ENCODE measurements at places on chromosomes 7 and 10.

GRCh38 chr7:37945336-37945735 lies 24.9 kb downstream of the EPDR1 start:
- DNase-seq = no peak

DNA sequence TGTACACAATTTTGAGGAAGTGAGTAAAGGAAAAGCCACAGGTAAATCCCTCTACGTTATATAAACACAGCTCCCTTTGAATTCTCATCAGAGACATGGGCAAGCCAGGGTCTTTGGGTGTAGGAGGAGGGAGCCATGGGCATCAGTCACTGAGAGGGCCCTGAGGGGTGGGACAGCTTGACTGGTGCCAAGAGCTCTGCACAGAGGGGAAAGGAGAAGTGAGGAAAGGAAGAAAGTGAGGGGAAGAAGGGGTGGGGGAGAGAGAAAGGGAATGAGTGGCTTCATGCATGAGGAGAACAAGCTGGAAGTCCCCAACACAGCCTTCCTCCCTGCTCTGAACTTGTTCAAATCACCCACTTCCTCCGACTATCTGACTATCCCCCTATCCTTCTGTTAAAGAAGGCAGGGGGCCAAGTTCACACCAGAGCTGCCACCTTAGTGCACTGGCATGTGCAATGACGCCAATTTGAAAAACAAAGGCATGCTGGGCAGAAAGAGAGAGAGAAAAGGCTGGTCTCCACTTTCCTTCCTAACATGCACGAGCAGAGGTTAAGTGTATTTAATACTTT lies 16.4 kb upstream of the RNF148 start:
- DNase-seq = no peak

GRCh38 chr7:95811846-95812445 lies 39.6 kb downstream of the DYNC1I1 start:
- no peak for DNase-seq

DNA sequence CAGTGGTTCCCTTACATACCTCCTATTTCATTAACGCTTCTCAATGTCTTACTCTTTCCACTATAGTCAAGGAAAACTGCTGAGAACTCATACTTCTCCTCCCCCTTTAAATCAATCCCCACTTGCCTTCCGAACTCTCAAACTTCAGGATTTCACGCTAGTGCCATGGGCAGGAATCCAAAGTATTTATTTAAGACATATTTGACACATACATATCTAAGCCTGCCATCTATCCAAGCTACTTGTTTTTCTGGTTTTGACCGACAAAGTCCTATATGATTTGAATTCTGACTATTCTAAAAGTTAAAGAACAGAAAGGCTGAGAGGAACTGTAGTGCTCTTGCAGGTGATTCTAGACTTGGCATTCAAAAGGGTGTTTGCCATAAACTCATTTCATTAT lies 51.8 kb downstream of the CCDC6 start:
- DNase-seq = no peak

GRCh38 chr7:13508586-13508985 lies 480.9 kb downstream of the ETV1 start:
- DNase-seq = no peak

DNA sequence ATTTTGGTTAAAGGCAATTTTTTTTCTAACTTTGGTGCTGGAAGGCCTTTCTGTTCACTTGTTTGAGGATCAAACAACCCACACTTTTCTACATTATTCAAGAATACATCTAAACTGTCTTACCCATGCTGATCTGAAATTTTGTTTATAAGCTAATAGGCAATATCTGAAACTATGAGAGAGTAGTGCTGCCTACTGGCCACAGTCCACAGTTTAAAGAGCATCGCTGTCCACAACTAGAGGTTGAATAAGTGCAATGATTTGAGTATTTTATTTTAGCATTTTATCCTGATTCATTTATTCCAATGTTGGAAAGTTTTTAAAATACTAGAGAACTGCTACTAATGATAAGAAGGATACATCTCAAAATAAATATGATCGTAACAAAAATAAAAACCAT lies 306.9 kb downstream of the ELMO1 start:
- no peak for DNase-seq

DNA sequence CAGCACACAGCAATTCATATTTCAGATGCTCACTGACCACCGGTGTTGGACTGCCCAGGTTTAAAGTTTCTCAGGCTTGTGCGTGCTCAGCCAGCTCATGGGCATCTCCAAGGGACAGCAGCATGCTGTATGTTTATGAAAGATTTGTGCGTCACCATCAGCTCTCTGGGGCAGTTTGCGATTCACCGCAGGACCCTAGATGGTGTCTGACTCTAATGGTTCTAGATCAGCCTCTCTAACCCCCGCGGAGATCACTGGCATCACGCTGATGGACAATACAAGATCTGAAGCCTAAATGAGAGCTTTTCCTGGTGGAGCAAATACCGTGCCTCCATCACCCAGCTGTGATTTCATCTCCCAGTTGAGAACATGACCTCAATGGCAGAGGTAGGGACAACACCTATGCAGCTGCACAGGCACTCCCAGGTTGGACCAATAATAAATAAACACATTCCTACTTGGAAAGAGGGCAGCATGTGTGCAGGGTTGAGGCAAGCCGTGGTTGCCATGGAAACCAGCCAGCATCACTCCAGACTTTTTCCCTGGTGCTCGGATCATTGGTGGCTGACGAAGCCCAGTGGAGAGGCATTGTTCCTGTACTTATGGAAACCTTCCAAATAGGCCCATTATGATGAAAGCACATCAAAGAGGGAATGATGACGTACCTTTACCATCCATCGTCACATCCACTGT lies 253.6 kb downstream of the KCNMA1 start:
- no peak for DNase-seq

GRCh38 chr7:135644154-135644553 lies 18.2 kb upstream of the STMP1 start:
- DNase-seq = no peak

GRCh38 chr10:52483587-52483986 lies 169.5 kb downstream of the DKK1 start:
- DNase-seq = no peak
